ENCODE measurements at places on chromosomes 5 and 9. TPM values are rescaled to one million over a fixed set of nuclear protein-coding genes. Genes with fewer than 3 reads are reported as not detected.

DNA sequence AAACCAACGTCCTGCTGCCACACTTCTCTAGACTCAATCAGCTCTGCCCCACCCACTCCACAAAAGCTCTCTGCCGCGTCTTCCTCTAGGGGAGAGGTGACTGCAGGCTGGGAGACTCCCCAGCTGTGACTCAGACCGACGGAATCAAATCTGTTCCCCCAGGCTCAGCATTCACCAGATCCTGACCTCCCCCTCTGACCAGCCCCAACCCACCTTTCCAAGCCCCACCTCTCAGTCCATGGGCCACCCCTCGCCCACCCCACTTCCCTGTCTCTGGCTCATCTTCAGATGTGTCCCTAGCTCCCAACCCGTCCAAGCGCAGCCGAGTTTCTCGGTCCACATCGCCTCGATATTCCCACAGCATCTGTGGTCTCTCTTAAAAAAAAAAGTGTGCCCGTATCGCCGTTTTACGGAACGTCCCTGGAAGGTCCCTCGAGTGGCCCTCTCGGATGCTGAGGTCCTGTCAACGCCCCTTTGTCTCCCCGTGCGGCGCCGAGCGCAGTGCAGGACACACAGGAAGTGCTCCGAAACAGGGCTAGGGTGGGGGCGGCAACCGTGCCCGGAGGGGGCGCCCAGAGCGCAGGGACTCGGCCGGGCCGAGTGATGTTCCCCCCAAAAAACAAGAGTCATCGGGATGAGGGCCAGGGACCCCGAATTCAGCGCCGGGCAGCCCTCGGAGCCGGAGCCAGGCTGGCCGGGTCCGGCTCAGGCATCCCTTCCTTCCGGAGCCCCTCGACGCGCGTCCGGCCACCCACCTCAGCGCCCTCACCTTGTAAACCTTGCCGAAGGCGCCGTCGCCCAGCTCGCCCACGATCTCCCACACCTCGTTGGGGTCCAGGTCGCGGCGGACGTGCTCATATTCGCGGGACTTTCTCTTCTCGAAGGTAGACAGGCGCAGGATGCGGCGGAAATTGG, 649 bp downstream of the STK10 start:
- H3K27ac ChIP-seq: peak overlapping the region; percentile 96
- H3K36me3 ChIP-seq: peaks cover 46% of the 10 kb centered on the region
- peaks cover 27% of the 10 kb centered on the region for H3K4me1 ChIP-seq
- peak overlapping the region; percentile 92 for H3K4me3 ChIP-seq
- H3K27me3 ChIP-seq: no peaks in the 10 kb centered on the region

GRCh38 chr9:6096821-6097220, 81.4 kb upstream of the RANBP6 start:
- no peak overlapping the region for H3K4me3 ChIP-seq
- peak; percentile 12 for DNase-seq
- no peaks in the 10 kb centered on the region for H3K36me3 ChIP-seq
- peaks cover 7% of the 10 kb centered on the region for H3K27me3 ChIP-seq

DNA sequence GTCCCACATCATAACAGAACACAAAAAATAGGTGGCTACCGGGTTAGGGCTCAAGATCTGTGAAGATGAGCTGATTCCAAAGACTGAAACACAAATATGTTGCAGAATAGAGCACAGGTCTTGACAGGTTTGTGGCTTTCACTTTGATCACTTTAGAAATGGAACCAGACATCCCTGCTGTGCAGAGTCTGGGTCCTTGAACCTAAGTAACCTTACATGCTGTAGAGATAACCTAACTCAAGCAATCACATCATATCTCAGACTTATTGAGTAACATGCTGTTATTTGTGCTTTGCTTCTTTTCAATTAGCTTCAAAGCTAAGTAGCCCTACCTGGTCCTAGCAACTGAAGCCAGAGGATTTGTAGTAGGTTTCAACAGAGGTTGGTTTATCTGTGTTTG, 24.3 kb downstream of the FBXW2 start:
- DNase-seq: no peak
- no peaks in the 10 kb centered on the region for H3K27me3 ChIP-seq
- H3K36me3 ChIP-seq: peaks cover 26% of the 10 kb centered on the region
- no peak overlapping the region for H3K27ac ChIP-seq

DNA sequence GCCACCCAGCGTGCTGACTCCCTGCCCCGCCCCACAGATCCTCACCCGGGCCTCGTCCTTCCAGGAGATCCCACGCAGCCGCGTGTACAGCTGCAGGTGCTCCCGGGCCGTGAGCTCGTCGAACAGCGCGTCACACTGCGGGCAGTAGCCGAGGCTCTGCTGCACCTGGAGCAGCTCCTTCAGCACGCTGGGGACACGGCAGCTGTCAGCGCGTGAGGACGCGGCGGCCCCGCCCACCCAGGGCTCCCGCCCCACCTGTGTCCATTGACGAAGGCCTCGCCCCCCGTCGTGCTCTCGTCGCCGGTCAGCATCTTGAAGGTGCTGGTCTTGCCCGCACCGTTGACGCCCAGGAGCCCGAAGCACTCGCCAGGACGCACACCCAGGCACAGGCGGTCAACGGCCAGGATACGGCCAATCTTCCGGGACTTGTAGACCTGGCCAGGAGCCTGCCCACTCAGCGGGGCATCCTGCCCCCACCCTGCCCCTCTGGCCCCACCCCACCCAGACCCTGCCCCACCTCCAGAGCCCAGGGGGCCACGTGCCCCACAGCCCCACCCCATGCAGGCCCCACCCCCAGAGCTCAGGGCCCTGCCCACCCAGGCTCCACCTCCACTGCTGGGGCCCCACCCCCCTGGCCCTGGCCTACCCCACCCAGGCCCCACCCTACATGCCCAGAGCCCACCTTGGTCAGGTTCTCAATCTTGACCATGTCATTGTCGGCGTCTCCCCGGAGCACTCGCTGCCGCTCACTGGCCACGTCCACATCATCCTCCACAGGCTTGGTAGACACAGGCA, 13.8 kb upstream of the CLIC3 start:
- H3K27me3 ChIP-seq: no peaks in the 10 kb centered on the region
- H3K36me3 ChIP-seq: no peaks in the 10 kb centered on the region
- H3K4me3 ChIP-seq: no peak overlapping the region
- H3K27ac ChIP-seq: no peak overlapping the region

DNA sequence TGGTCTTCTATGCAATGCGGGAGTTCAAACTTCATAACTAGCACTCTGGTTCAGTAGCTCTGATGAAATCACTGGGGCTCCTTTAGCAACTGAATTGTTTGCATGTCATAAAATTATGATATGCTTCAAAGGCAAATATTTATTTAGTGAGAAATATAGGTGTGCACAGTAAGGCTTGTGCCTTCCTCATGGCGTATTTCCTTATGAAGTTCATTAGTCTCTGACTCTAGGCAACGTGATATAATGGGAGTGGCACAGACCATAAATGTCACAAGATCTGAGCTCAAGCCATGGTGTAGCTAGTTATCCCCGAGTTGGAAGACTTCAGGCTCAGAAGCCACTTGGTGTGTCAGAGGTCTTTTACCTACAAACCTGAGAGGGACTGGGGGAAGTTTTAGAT, 35.5 kb downstream of the PIP5K1B start:
- no peak overlapping the region for H3K4me3 ChIP-seq
- no peaks in the 10 kb centered on the region for H3K4me1 ChIP-seq
- no peak for DNase-seq
- no peaks in the 10 kb centered on the region for H3K36me3 ChIP-seq
- no peak overlapping the region for H3K27ac ChIP-seq
- peaks cover 7% of the 10 kb centered on the region for H3K27me3 ChIP-seq

- no peak overlapping the region for H3K27ac ChIP-seq
- H3K36me3 ChIP-seq: no peaks in the 10 kb centered on the region
- H3K4me1 ChIP-seq: peaks cover 32% of the 10 kb centered on the region
- H3K27me3 ChIP-seq: no peaks in the 10 kb centered on the region
Measured at GRCh38 chr5:74576941-74577456, 63.5 kb downstream of the ENC1 start.

- H3K36me3 ChIP-seq: no peaks in the 10 kb centered on the region
- H3K27ac ChIP-seq: no peak overlapping the region
- no peaks in the 10 kb centered on the region for H3K4me1 ChIP-seq
- DNase-seq: no peak
- H3K27me3 ChIP-seq: peaks cover 32% of the 10 kb centered on the region
Measured at GRCh38 chr9:86925686-86926085, 21.6 kb downstream of the GAS1 start.

GRCh38 chr5:113235884-113236283, 198.9 kb downstream of the TSSK1B start:
- H3K4me1 ChIP-seq: peaks cover 12% of the 10 kb centered on the region
- no peaks in the 10 kb centered on the region for H3K36me3 ChIP-seq
- no peak overlapping the region for H3K4me3 ChIP-seq
- no peaks in the 10 kb centered on the region for H3K27me3 ChIP-seq

The IFNA13 gene
- not detected for total RNA-seq

The TYRP1 gene
- total RNA-seq: not detected

The PLPP7 gene
- total RNA-seq: 0.11 TPM
